Lower leg skin (tissue), 4 donors: ENCODE measurements at places on chromosomes 11 and 22. TPM values are rescaled to one million over a fixed set of nuclear protein-coding genes. Genes with fewer than 3 reads are reported as not detected.

- DNase-seq = no peak
Measured at GRCh38 chr11:108803776-108804175, 138.9 kb downstream of the DDX10 start.

Gene PKDREJ
- not detected for total RNA-seq

- DNase-seq = no peak
Measured at GRCh38 chr22:19765477-19766239, 5.1 kb downstream of the TBX1 start.

Gene DDX25
- 0.42 TPM for total RNA-seq

- DNase-seq = no peak
Measured at GRCh38 chr11:120331301-120331996, 4.8 kb upstream of the ARHGEF12 start.

- DNase-seq = no peak
Measured at GRCh38 chr11:127592371-127592770, 591.8 kb upstream of the KIRREL3 start.

- no peak for DNase-seq
Measured at GRCh38 chr11:46342239-46342638, 5.0 kb upstream of the DGKZ start.

GRCh38 chr11:110518809-110519514 lies 89.2 kb downstream of the FDX1 start:
- DNase-seq = no peak

DNA sequence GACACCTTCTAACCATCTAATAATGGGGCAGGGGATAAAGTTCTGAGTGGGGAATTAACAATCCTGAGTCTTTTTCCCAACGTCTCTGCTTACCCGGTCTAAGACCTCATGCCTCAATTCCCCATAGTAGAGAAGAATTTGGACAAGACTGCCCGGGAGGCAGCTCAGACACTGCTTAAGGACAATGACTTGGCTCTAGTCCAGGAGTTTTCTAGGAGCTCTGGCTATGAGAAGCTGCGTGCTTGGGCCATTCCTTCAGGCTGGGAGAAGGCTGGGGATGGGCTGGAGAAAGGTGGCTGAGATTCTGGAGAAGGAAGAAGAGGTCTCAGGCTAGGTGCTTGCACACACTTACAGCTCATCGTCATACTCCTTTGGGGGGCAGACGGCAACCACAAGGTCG lies 19.8 kb upstream of the ABCC8 start:
- DNase-seq = no peak
